ENCODE measurements at places on chromosomes 12 and 14.

DNA sequence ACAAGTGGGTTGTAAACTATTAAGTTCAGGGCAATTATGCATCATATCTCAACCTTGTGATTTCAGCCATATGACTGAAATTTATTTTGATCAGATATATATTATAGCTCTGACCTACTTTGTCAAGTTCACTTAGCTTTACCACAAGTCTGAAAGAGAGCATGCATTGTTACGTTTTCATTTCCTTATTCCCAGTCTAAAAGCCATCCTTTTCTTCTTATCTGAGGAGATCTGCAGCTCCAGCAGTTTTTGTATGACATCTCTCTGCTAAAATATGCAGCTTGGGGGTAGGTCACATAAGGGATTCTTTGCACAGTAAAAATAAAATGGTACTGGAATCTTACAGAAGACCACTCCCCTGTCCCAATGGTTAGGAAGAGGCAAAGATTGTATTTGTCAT is 1682.8 kb upstream of the FLRT2 start:
- DNase-seq, result no peak

DNA sequence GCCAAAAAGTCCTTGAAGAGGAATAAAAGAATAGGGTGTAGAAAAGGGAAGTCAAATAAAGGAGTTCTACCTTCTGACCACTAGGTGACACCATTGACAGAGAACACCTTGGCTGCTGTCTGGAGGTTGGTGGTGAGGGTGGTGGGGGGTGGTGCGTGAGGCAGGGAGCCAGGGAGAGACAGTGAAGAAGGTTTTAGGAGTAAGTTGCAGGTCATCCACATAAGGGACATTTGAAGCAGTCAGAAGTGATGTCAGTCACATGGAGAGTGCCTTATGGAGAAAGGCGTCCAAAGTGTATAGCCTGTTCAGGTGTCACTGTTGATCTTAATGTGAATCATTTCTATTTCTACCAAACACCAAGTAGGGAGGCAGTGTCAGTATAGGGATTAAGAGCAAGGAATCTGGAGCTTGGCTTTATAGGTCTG is 279.3 kb upstream of the DDHD1 start:
- no peak for DNase-seq

GRCh38 chr12:131038961-131039950 is 85.5 kb downstream of the ADGRD1 start:
- DNase-seq, result no peak

DNA sequence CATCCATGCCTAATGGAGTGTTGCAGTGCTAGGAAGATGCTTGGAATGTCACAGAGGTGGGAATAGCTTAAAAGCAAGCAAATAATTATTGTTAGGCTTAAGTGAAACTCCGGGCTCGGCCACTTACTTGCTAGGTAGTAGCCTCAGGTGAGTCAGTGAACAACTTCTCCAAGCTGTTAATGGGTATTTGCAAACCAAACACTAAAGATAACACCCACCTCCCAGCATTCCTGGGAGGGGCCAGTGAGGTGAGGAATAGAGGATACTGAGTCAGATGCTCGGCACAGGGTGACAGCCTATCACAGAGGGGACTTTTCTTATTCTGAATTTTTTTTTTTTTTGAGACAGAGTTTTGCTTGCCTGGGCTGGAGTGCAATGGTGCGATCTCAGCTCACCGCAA is 151.2 kb upstream of the RFLNA start:
- DNase-seq, result no peak

DNA sequence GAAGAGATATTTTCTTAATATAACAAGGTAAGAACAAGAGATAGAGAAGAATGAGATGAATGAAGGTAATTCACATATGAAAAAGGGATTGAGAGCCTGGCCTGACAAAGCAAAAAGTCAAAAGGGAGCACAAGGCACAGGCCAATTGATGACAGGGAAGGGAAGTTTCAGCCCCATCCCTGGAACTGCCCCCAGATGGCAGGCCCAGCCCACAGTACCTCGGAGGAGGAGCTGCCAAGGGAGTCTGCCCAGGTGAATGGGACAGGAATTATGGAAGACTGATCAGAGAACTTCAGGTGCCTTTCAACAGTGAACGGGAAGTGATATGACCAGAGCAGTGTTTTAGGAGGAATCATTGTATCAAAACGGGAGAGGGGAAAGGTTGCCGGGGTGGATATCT is 15.7 kb downstream of the SNRPF start:
- no peak for DNase-seq

DNA sequence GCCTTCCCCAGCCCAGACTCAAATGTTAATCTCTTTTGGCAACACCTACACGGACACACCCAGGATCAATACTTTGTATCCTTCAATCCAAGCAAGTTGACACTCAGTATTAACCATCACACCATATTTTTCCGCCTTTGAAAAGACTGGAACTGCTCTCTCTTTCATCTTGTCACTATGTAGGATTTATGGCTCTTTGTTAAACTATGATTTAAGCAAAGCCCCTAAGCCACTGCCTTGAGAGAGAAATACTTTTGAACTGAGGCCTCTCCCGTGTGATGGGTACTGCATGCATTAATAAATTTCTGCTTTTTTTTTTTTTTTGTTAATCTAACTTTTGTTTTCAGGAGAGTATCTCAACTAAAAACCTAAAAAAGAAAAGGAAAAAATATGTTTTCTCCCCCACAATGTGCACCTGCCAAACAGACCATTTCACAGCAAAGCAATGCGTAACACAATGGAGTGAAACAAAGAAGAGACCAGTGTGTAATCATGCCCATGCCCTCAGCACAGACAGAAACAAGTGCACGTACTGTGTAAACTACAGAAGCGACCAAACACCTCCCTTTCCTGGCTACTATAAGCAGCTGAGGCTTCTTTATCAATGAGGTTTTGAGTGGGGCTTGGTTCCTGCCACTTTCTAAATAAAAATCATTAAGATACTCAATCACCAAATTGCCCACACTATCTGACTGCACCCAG is 28.3 kb upstream of the ETFBKMT start:
- DNase-seq, result no peak

- DNase-seq, result no peak
Measured at GRCh38 chr12:38775457-38775856, 129.9 kb downstream of the CPNE8 start.

GRCh38 chr14:22315336-22315735 is 273.7 kb downstream of the DAD1 start:
- DNase-seq, result no peak

DNA sequence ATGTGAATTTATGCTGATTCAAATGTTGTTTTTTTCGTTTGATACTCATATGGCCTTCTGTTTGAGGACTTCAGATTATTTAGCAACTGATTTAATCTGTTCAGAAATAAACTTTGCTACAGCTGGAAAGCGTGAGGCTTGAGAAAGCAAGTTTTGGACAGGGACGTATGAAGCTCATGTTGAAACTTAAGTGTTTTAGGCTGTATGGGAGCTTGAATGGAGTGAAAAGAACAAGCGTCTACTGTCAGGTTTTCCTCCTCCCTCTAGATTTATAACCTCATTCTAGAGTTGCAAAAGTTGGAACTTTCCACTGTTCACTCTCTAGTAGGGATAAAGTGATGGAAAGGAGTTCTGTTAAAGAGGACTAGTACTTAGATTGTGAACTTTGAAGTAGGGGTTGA is 1.0 kb downstream of the PRPF39 start:
- no peak for DNase-seq

Measured in activated CD4-positive, alpha-beta T cell treated with anti-CD3 and anti-CD28 coated beads for 1 hour (primary cell).